ENCODE measurements at places on chromosomes 5 and 9.

- DNase-seq = no peak
These were observed 43.4 kb downstream of the NKX2-5 start for GRCh38 chr5:173191561-173191960.

DNA sequence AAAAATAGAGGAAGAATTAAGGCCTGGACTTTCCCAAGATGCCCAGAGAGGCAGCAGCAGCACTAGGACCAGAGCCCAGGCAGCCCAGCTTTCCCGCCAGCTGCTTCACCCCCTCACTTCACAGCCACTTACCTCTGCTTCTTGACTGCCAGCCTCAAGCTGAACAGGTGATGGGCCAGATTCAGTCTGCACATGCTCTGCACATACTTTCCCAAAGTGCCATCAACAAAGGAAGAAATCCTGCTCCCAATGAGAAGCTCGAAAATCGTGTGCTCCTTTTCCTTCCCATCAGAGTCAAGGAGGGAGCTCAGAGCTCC is 4.1 kb upstream of the SLC25A48 start:
- DNase-seq = no peak

GRCh38 chr5:36777105-36777757 is 99.3 kb upstream of the NIPBL start:
- no peak for DNase-seq

- no peak for DNase-seq
These were observed 55.1 kb upstream of the SLC1A1 start for GRCh38 chr9:4435197-4435596.

GRCh38 chr9:131668057-131668438 is 71.8 kb downstream of the RAPGEF1 start:
- DNase-seq = no peak

GRCh38 chr9:10704720-10705119 is 91.9 kb upstream of the PTPRD start:
- no peak for DNase-seq

GRCh38 chr9:26502311-26502710 is 390.3 kb downstream of the CAAP1 start:
- no peak for DNase-seq

- DNase-seq = no peak
These were observed 68.6 kb upstream of the IRX4 start for GRCh38 chr5:1951165-1951816.

GRCh38 chr5:58974083-58974482 is 391.2 kb downstream of the RAB3C start:
- no peak for DNase-seq

- DNase-seq = no peak
These were observed 42.1 kb upstream of the CTNNA1 start for GRCh38 chr5:138711087-138711486.

DNA sequence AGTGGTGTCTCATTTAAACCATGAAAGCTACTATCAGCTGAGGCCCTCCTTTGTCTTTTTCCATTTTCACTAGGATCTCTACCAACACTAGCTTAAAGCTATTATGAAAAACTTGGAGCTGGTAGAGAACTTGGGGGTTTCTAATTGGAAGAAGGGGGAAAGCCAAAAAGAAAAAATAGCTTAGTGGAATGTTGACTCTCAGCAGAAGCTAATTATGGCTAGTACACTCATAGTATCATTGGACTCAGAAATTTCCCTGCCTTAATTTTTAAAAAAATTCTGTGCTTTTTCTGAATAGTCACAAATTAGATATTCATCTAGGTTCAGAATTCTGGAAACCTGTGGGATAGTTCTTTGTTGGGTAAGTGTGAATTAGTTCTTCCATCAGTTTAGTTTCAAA is 8.0 kb downstream of the SLC12A2 start:
- no peak for DNase-seq

DNA sequence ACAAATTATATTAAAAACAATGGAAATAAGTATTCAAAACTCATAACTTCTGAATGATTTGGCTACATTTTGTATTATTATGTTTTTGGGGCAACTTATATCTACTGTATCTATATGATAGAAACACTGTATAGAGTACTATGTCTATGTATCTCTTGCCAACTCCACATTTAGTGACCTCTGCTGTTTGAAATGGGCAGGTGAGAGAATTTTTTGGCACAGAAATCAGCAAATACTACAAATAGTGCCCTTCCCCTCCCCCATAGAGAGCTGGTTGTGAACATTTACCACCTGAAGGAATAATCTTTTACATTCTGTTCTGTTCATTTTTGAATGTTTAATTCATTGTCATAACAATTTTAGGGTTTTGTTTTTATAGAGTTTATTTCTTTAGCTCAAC is 545.3 kb downstream of the PDE4D start:
- DNase-seq = no peak

DNA sequence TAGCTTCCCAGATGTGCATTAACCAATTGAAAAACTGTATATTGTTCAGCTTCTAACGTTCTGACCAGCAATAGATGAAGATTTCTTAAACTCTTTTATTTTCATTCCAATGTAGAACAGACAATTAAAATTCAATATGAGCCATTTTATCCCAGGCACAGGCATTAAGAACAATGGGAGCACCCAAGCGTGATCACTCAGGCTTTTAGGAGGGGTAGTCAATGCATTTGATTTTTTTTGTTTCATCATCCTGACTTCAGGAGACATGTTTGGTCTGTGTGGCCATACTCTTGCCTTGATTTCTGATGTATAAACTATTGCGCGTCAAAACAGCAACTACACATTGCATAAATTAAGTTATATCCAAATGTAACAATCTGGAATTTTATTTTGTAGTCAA is 653.0 kb upstream of the RORB start:
- DNase-seq = no peak

DNA sequence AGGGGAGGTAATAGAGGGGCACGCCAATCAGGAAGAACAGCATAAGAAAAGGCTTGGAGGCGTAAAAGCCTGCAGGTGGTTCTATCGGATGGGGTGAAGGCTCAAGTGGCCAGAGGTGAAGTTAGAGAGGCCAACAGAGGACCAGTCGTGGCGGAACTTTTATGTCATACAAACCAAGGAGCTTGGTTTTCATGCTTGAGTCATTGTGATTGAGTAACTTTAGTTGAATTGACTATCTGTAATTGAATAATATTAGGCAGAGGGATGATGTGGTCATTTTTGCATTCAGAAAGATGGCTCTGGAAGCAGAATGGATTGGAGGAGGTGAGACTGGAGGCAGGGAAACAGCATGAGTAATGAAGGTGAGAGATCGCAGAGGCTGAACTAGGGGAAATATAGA is 7.2 kb upstream of the SPINK4 start:
- no peak for DNase-seq

DNA sequence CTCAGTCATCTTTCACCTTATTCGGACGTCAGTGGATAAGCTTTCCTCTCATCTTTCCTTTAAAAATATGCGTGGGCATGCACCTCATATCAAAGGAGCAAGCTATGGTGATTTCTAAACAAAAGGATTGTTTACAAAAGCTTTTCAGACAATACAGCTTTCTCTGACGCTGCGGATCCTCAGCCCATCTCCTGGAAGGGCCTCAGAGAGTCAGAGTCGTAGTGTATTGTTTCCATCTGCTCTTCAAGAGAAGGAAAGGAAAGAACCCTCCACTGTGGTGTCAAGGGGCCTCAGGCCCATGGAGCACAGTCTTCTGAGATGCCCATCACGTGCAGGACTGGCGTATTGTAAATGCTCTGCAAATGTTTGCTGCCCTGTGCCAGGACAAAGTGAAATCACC is 163.4 kb upstream of the MAP1B start:
- no peak for DNase-seq

DNA sequence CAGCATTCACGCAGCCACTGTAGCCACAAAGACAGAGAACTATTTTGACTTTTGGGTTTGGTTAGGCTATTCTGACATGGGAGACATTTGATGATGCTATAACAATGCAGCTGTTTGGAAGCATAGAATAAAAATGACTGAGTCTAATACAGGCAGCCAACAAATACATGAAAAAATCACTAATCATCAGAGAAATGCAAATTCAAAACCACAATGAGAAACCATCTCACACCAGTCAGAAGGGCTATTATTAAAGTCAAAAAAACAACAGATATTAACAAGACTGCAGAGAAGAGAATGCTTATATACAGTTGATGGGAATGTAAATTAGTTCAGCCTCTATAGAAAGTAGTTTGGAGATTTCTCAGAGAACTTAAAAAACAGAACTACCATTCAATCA is 107.1 kb upstream of the POC5 start:
- no peak for DNase-seq

DNA sequence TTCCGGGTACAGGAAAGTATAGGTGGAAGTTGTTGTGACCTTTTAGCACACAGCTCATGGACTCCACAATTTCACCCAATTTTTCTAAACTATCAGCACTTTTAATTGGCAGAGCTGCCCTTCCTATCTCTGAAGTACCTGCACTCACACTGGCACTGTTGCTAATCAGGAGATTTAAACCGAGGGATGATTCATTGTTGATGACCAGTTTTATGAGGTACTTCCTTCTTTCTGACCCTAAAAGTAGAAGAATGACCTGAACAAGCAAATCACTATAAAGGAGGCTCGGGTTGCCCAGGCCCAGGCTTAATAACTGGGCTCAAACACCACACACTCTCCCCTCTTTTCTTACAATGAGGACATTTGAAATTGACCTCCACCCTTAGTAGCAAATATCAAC is 105.9 kb downstream of the KCNN2 start:
- peak; percentile 28 for DNase-seq

DNA sequence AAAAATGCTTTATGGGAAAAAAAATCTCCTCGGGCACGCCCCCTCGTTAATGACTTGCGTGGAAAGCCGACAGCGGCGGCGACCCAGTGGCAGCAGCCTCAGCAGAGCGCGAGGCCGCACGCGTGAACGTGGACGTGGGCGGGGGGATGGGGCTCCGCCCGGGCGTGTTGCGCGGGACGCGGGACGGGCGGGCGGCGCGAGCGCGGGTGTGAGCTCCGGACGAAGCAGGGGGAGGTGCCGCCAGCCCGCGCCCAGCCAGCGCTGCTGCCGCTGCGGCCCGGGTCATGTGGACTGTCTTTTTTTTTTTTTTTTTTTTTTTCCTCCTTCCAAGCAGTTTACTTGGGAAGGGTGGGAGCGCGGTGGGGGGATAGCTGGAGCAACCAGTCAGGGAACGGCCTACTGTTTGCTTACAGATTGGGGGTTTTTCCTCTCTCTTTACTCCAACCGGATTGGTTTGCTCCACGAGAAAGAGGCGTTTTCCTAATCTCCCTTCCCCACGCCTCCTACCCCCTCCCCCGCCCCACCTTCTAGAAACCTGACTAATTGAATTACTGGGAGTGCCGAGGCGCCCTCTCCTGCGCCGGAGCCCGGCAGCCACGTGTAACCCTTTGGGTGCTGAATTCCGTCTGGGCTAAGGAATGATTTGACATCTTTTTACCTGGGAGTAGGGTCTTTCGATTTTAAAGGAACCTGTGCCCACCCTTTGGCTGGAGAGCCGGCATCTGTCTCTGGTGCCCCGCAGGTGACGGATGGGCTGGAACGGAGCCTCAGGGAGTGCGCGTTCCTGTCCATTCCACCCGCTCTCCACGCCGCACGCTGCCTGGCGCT is 1.7 kb upstream of the EFNA5 start:
- DNase-seq = peak; percentile 96

GRCh38 chr9:113656771-113657670 is 193.5 kb downstream of the RGS3 start:
- no peak for DNase-seq

DNA sequence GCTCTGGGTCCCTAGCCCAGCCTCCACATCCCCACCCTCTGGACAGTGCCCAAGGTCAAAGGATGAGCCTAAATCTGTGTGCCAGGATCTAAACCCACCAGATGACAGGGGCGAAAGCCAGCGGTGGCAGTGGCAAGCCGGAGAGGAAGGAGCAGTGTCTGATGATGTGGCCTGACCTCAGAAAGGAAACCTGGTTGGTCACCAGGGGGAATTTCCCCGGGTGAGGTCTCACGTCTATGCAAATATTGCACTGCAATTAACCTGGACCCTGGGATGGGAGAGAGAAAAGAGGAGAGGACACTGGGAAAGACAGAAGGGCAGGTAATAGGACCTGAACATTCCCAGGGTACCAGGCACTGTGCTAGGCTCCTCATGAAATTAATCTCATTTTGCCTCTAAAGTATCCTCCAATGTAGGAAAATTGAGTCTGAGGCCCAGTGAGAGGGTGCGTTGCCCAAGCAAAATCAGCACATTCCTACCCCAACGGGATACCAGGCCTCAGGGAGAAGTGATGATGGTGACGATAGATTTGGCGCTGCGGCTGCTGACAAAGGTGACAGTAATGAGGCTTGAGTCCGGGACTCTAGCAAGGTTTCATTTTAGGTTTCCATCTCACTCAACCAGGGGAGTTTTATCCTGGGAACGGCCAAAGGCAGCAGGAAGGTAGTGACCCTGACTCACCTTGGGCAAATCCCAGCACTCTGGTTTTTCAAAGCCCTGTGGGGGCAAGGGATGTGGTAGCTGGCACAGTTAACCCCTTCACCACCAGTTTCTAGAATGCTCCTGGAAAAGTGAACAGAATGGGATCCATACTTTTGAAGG is 13.4 kb upstream of the TNIP1 start:
- no peak for DNase-seq

DNA sequence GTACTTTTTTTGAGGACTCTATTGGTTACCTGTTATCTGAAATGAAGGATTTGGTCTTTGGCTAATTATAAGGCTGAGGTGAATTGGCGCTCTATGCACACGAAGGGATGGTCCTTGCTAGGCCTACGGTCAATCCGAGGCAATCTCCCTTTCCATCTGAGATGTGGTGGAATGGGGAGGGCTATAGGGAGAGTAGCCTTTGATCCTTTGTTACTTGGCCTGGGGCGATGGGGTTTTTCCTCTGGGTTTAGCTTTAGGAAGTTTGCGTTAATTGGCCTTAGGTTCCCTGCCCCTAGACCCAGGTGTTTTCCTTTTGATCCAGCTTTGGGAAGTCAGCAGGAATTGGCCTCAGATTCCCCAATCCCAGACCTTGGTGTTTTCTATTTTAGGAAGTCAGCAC is 102.1 kb upstream of the C9orf72 start:
- no peak for DNase-seq

- no peak for DNase-seq
These were observed 67.1 kb downstream of the LNPEP start for GRCh38 chr5:97002983-97003382.

GRCh38 chr5:72328172-72328571 is 8.0 kb downstream of the PTCD2 start:
- peak; percentile 93 for DNase-seq
